ENCODE measurements at places on chromosomes 7 and 10.

DNA sequence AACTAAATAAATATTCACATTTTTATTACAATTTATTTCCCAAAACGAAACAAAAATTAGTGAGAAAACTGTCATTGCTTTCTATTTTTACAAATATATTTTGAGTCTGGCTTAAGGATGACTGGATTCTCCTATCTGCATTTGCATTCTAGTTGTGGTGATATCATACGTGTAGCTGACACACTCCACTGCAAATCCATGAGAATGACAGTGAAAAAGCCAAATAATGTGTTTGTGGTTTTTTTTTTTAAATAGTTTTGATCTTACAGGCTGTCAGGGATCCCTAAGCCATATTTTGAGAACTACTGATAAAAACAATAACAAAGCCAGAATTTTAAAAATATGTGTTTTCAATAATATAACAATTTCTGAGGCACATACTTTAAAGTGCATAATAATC lies 5.8 kb upstream of the STAMBPL1 start:
- no peak for DNase-seq

DNA sequence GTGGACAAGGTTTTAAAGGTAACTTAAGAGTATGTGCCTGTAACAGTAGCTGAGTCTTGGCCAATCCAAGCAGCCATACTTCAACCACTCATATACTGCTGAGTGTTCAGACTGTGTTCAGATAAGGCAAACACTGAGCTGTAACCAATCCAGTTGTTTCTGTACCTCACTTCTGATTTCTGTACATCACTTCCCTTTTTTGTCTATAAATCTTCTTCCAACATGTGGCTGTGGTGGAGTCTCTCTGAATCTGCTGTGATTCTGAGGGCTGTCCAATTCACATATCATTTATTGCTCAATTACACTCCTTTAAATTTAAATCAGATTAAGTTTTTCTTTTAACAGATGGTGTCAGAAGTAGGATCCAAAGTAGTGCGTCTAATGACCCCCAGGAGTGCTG lies 149.5 kb upstream of the PHF14 start:
- no peak for DNase-seq

GRCh38 chr7:50855526-50855925 lies 72.8 kb upstream of the GRB10 start:
- no peak for DNase-seq

DNA sequence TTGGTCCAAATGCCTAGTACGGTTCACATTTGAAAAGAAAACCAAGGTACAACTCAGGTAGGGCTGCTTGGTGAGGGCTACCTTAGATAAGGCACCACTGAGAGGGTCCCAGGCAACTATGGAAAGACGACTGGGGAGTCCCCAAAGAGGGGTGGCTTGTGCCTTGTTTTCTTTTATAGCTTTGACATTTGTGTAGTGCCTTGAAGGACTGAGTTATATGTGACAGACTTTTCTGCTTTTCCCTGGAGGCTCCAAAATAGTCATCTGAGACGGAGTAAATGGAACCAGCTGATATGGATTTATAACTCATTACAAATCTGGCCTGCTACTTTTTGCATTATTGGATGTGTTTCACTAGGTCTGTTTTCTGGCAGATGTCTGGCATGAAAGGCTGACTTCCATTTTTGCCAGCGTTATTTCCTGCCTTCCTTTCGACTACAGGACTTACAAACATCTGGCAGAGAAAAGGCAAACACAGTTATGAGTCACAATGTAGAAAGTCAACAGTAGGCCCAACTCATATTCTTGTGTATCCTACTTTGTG lies 88.2 kb upstream of the IMMP2L start:
- peak; percentile 23 for DNase-seq

DNA sequence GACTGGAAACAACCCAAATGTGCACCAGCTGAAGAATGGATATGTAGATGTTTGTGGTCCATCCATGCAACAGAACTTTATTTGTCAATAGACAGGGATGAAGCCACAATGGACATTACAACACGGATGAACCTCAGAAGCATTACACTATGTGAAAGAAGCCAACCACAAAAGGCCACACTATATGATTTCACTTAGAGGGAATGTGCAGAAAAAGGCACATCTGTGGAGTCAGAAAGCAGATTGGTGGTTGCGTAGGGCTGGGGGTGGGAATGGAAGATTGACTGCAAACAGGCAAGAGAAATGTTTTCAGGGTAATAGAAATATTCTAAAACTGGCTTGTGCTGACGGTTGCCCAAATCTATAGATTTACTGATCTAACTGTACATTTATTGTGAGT lies 34.3 kb upstream of the WASHC2A start:
- DNase-seq, result peak; percentile 56

GRCh38 chr7:91630581-91631380 lies 249.7 kb downstream of the MTERF1 start:
- no peak for DNase-seq

- no peak for DNase-seq
Measured at GRCh38 chr10:12319076-12319475, 30.3 kb upstream of the CAMK1D start.

DNA sequence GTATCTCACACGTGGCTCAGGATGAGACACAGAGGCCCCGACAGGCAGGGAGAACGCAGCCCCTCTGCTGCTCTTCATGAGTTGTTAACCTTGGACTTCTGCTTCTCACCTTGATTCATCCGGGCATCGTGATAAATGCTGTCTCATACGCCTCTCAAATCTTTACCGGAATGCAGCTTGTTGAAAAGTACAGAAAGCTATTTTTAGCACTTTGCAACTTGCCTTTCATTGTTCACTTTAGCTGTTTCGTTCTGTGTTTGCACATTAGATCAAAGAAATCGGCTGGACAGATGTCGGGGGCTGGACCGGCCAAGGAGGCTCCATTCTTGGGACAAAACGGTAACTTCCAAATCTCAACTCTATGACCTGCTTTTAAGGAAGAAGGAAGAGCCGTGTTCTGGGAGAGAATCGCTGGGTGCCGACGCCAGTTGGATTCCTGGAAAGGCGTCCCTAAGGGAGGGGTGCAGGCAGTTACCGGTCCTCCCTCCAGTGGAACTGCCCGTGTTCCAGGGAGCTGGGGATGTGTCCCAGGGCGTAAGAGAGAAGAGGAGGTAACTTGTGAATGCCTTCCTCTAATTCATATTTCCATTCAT lies 49.3 kb downstream of the PFKP start:
- DNase-seq, result no peak

DNA sequence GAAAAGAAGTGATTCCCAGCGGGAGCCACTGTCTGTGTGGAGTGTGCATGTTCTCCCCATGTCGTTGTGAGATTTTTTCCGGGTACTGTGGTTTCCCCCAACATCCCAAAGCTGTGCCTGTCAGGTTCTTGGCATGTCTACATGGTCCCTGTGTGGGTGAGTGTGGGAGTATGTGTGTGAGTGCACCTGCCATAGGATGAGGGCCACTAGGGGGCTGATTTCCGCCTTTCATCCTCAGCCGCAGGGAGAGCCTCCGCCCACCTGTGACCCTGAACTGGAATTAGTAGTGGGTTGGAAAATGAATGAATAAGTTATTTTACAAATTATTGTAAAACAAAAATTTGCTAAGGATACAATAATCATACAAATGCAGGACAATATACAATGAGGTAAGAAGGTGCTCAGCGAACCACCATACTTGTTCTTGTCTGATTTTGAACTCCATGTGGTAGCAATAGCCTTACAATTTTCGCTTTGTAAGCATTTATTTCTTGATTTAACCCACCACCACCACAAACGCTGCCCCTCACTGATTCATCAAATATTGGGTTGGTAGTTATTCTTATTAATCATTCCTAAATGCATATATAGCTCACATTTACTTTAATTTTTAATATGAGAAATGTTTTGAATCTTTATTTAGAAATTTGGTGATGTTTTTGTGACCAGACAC lies 641.2 kb upstream of the VSTM2A start:
- DNase-seq, result no peak

GRCh38 chr10:31083765-31084184 lies 52.1 kb upstream of the ZNF438 start:
- peak; percentile 36 for DNase-seq

GRCh38 chr7:4837041-4837802 lies 24.6 kb downstream of the PAPOLB start:
- no peak for DNase-seq

GRCh38 chr10:570628-571163 lies 118.8 kb downstream of the DIP2C start:
- DNase-seq, result no peak

GRCh38 chr7:158029509-158029908 lies 558.1 kb downstream of the PTPRN2 start:
- no peak for DNase-seq

GRCh38 chr10:9625304-9625703 lies 1392.4 kb upstream of the CELF2 start:
- peak; percentile 39 for DNase-seq

DNA sequence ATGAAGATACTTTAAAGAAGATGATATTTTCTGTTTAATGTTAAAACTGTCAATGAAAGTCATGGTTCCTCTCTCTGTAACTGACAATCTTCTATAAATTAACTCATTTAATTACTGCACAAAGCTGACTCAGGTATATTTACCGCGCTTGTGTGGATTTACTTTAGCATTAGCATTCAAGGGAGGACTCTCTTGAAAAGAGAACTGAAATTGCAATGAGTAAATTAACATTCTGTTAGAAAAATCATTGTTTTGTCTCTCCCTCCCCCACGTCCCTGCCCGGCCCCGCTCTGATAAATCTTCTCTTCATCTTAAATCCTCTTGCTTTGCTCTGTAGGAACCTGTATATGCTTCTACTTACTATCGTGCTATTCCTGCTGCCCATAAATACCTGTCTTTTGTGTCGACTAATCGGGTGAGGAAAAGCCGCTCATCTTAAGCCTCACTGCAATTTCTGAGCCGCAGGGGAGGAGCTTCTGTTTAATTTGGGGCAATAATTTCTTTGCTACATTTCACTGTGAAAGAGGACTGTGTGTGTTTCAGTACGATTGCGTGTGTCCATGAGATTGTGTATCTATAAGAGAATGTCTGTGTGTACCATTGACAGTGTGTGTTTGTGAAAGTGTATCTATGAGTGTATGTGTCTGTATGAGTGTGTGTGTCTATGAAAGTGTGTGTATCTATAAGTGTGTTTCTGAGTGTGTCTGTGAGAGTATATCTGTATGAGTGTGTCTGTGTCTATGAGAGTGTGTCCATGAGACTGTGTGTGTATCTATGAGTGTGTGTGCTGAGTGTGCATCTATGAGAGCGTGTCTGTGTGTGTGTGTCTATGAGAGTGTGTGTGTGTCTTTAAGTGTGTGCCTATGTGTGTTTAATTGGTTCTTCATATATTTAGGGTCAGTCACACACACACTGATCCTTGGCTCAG lies 46.5 kb upstream of the LYZL2 start:
- DNase-seq, result no peak

- DNase-seq, result no peak
Measured at GRCh38 chr10:28384557-28384956, 81.7 kb upstream of the MPP7 start.

- peak; percentile 46 for DNase-seq
Measured at GRCh38 chr7:3835109-3835508, 534.1 kb downstream of the SDK1 start.

GRCh38 chr7:33446551-33446950 lies 317.2 kb downstream of the BBS9 start:
- DNase-seq, result no peak

DNA sequence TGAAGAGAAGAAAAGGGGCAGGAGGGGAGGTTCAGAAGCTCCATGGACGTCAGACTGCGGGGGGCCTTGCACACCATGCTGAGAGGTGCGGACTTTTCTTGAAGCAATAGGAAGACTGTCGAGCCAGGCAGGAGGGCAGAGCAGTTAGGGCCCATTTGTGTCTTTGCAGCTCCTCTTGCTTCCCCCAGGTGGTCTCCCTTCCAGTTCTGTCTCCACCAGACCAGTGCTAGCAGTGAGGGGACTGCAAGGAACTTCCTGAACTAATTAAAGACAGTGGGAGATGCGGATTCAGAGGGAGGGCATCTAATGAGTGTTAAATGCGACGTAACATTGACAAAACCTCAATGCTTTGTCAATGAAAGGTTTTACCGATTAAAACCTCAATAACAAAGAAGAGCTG lies 225.4 kb downstream of the USP6NL start:
- DNase-seq, result no peak

DNA sequence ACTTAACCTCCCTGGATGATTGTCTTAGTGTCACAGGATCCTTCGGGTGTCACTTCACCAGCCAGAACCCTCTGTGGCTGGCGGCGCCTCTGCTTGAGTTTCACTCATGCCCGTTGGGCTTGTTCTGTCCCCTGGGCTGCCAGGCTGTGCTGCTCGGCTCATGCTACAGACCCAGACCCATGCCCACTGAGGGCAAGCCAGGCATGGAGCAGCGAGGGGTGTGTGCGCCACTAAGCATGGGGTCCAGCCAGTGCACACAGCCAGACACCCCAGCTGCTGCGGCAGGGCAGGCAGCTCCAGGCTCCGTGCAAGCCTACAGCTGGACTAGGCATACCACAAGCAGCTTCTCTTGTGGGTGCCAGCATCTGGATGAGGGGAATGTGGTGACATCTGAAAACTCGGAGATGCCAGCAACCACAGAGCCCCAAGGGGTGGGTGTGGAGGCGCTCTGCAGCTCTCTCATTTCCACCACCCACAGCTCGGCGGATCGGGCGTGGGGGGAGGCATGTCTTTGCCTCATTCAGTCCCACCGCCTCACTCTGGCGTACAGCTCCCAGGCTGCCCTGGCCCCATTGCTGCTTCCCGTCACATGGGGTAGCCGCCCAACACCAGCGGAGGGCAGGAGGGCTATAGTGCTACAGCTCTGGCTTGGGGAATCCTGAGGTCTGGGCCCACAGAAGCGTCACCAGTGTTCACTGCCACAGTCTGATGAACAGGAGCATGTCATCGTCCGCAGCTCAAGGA lies 269.6 kb upstream of the LRGUK start:
- no peak for DNase-seq

- no peak for DNase-seq
Measured at GRCh38 chr7:16785846-16786245, 19.0 kb downstream of the AGR2 start.

- DNase-seq, result no peak
Measured at GRCh38 chr7:26035552-26035951, 116.4 kb upstream of the NFE2L3 start.

GRCh38 chr10:73644015-73644743 lies 2.9 kb upstream of the MYOZ1 start:
- peak; percentile 74 for DNase-seq

DNA sequence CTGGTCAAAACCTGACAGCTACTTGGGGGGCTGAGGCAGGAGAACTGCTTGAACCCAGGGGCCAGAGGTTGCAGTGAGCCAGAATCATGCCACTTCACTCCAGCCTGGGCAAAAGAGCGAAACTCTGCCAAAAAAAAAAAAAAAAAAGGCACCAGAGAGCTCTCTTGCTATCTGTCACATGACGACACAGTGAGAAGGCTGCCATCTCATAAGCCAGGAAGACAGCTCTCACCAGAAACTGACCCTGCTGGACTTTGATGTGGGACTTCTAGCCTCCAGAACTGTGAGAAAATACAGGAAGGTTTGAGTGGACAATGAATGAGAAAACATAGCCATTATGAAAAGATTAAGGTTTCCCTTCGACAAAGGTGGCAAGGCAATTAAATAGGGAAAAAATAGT lies 51.1 kb upstream of the KCNIP2 start:
- no peak for DNase-seq

DNA sequence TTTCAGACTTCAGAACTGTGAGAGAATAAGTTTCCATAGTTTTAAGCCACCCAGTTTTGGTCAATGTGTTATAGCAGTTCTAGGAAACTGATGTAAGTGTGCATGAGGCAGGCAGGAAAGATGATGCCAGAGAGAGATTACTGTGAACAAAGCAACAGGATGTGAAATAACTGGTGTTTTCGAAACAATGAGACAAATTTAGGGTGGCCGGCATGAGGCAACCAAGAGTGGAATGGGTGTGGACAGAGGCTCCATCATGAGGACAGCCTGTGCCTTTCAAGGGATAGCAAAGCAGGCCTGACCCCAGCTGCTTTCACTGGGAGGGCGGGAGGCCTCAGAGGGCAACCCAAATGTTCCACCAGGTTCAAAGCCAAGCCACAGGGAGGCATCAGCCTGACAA lies 67.3 kb upstream of the UCN3 start:
- no peak for DNase-seq

Data from astrocyte of the spinal cord (primary cell).